GM06990 (cell line): ENCODE measurements at places on chromosomes 4 and X.

- no peak for DNase-seq
These were observed 154.9 kb downstream of the NPFFR2 start for GRCh38 chr4:72186714-72187113.

GRCh38 chr4:88791274-88791673 lies 93.6 kb upstream of the NAP1L5 start:
- DNase-seq, result no peak

GRCh38 chrX:141469469-141469868 lies 115.1 kb downstream of the SPANXA1 start:
- no peak for DNase-seq

- no peak for DNase-seq
These were observed 304.7 kb upstream of the FTHL17 start for GRCh38 chrX:31376408-31377022.

GRCh38 chrX:21959362-21960051 lies 19.0 kb downstream of the SMS start:
- DNase-seq, result no peak

GRCh38 chr4:37653601-37654000 lies 32.6 kb downstream of the RELL1 start:
- DNase-seq, result no peak

GRCh38 chr4:37797374-37797773 lies 29.1 kb upstream of the PGM2 start:
- DNase-seq, result no peak

DNA sequence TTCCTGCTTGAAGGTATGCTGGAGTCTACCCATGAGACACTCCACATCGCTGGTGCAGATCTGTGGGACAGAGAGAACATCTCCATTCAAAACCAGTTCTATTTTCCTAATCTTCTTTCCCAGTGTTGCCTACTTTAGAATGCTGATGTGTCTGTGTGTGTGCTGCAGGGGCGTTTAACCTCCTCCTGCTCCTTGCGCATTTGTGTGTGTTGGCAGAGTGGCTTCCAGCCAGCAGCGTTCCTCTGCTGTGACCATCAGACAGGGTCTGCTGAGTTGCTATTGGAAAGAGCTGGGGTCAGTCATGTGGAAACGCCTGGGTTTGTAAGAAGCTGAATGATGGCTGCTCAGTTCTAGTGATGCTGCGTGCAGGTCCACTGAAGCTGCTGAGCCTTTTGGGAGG lies 223.6 kb downstream of the RBMX2 start:
- DNase-seq, result no peak

DNA sequence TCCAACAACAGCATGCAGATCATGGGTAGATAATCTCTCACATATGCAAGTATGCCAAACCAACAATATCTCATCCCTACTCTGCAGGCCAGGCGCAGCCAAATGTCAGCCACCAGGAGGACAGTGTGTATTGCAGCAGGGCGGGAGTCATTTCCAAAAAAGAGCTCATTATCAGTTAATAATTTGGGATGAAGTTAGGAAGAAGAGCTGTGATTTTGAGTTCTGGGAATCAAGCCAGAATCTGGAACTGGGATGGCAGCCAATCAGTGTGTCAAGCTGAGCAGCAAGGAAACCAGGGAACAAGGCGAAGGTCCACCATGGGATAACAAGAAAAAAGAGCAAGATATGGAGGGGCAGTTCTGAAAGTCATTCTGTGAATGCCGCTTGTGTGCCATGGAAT lies 88.2 kb upstream of the CAMK2D start:
- no peak for DNase-seq

DNA sequence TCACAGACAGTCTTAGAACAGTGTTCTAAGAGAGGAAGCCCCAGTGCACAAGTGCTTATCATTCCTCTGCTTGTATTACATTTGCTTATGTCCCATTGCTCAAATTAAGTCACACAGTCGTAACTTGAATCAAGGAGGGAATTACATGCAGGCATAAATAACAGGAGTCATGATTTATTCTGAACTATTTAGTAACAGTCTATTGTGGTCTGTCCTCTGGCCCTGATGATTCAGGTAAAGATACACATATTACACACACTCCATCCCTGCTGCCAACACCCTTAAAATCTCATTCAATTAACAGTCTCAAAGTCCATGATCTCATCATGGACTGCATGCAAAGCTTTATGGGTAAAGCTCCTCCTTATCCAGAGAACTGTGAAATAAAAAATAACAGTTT lies 60.1 kb downstream of the GRIA2 start:
- DNase-seq, result no peak

DNA sequence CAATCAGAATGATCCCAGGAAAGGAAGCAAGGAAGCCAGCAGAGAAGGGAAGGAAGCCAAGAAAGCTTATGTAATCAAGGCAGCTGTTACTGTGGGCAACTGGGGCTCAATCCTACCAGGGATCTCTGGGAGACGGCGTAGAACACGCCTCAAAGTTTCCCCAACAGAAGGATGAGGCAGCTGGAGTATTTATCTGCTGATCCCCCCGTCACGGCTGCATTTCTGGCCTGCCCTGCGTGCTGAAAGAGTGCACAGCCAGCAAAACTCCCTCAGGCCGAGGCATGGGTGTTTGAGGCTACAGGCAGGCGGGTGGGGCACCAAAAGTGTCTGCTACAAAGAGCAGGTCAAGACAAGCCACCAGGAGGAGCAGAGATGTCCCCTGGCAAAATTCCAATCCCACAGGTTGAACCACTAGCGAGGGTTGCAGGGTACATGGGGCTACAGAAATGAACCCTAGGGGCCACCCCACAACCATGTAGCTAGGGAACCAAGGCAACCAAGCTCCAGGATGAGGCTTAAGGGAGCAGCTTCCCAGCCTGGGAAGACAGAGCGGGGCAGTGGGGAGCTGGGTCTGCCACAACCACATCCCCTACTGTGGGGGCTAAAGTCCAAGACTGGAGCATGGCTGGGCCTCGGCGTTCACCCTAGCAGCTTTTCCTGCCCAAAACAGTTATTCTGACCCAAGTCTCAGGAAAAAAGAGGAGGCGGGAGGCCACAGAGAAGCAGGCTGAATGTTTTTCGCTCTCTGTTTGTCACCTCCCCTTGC lies 113.4 kb downstream of the BCOR start:
- DNase-seq, result no peak

DNA sequence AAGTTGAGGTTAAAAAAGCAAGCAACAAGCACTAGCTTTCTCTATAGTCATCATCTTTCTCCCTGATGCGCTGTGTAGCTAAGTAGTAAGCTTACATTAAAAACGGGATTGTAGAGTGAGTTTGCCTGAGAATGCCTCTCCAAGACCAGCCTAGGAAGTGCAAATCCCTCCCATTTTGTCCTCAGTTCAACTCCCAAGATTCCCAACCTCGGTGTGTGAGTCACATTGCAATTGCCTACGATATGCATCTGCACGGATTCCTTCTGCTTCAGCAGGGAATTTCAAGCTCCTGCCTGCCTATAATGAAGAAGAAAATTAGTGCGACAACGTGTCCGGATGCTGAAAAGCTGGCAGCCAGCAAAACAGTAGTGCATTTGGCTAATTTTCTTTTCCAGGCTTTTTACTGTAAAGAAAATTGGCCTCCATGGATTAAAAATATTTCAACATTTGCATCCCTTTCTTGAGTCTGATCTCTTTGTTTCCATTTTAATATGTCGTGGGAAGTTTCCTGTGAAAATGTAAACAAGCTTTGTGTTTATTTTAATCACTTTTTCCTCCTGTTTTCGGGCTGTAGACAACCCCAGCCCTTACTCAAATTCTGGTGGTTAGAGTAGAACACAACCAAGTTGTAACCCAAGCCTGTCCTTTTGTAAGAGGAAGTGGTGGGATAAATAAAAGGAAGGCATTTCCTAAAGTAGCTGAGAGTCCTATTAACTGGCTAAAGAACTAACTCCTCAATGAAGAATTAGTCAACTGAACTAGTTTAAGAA lies 58.4 kb upstream of the TET2 start:
- DNase-seq, result no peak

DNA sequence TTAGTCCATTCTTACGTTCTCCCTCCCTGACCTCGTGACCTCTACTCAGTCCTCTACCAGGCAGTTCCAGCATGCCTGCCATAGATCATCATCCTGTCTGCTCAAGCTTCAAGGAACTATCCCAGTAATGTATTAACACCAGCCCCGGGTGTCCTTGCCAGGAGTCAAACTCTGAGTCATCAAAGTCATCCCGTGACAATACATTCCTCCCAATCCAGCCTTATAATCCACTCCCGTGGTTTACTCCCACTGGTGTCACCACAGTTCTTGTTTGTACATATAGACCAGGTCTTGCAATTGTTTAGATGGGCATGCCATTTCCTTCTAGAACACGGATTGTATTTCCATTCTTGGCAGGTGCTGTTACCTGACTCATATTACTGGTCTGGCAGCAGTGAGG lies 68.7 kb upstream of the TAB3 start:
- no peak for DNase-seq

GRCh38 chr4:189032606-189033338 lies 893.5 kb downstream of the TRIML1 start:
- no peak for DNase-seq

DNA sequence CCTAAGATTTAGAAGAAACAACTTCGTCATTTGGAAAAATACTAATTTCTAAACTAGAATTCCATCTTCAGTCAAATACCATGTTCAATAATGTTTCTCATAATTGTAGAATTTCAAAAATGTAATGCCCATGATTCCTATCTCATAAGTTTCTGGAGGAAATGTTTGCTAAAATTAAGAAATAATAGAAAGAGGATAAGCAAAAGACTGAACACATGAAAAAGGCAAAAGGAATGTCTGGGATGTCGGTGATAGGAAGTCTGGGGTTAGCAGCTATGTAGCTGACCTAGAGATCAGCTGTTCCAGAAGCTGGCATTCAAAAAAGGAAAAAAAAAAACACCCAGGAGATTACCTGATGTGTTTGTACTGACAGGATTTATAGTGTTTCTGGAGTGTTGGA lies 18.9 kb upstream of the PCDH10 start:
- DNase-seq, result no peak

DNA sequence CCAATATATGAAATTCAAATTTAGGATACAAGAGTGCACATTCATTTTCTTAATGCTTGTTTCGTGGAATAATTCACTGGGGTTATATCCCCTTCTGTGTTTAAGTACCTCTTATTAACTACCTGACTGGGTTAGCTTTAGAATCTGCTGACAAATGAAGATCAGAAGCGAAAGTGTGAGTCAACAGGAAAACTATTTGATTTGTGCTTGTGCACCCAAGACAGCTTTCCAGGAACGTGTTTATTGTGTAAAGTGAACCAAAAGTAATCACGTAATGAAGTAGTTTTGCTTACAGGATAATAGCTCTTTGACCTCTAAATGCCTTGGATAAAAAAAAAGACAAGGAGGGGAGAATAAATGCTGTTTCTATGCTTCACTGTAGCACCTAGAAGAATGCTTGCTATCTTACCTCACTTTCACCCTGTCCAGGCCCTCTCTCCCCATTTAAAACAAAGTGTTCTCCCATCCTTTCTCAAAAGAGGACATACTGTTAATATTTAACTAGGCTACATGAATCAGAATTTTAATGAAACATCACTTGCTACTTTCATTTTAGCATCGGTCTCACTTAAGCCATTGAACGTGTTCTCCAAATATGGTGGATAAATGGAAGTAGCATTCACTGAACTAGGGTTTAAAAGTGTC lies 141.9 kb downstream of the THOC2 start:
- DNase-seq, result peak; percentile 8

DNA sequence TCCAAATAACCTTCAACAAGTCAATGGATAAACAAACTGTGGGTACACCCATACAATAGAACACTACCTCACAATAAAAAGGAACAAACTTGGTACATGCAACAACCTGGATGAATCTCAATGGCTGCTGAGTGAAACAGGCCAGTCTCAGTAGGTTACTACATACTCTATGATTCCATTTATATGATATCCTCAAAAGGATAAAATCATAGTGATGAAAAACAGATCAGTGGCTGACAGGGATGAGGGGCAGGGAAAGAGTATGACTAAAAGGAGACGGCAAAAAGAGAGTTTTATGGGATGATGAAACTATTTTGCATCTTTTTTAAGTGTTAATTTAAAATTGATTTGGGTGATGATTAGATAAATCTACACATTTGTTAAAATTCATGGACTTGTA lies 15.9 kb downstream of the KLHL8 start:
- no peak for DNase-seq

DNA sequence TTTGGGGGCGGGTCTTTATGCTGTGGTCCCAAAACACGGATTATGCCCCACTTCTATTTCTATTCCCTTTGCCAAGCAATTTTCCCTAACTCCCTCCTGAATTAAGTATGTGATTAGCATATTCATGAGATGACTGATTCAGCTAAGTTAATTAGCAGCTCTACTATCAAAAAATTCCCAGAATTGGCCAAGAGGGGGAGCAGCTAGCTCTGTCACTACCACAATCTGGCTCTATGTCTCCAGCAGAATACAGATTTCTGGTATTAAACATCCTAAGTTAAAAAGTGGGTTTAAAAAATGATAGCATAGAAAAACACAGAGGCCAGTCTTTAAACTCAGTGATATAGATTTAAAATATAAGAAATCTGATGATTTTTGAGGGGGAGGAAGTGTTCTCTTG lies 80.3 kb downstream of the GPC4 start:
- DNase-seq, result no peak

GRCh38 chr4:107685740-107686139 lies 34.3 kb downstream of the PAPSS1 start:
- DNase-seq, result no peak

DNA sequence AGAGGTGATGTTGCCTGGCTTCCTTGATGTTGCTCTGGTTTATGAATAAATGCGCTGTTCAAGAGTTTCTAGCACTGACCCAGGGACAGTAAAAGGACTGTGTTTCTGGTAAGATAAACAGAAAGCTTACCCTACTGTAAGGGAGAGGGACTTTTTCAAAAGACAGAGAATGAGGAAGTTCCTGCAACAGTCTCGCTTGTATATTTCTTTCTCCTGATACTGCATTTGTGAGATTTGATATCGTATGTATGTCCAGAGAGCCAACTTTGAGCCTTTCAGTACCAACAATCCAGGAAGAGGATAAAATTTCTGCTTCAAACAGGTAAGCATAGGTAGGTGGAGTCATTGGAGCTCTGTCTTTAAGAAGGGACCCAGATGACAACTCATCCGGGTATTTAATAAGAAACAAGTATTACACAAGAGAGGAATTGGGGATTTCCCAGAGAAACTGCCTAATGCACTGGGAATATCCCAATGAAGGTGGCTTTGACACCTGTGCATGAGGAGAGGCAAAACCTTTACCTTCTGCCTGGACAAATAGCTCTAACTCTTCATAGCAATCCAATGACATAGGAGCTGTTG lies 773 bp downstream of the DAPP1 start:
- no peak for DNase-seq

GRCh38 chr4:82569076-82569475 lies 7.3 kb upstream of the TMEM150C start:
- no peak for DNase-seq

DNA sequence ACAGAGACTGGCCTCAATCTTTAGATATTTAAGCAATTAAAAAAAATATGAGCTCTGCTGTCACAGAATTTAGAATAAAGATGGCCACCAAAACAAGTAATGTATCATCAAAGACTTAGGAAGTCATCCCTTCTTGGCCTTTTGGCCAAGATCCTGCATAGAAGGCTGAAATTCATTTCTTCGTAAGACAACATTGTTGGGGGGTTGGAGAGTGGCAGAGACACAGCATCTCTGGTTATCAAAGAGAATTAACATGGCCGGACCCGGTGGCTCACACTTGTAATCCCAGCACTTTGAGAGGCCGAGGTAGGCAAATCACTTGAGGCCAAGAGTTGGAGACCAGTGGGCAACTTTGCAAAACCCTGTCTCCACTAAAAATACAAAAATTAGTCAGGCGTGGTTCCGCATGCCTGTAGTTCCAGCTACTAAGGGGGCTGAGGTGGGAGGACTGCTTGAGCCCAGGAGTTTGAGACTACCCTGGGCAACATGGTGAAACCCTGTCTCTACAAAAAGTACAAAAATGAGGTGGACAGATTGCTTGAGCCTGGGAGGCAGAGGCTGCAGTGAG lies 4.0 kb downstream of the PPM1K start:
- peak; percentile 34 for DNase-seq
